Peyer's patch (tissue), 4 donors: ENCODE measurements at places on chromosomes 11 and 22. TPM values are rescaled to one million over a fixed set of nuclear protein-coding genes. Genes with fewer than 3 reads are reported as not detected.

DNA sequence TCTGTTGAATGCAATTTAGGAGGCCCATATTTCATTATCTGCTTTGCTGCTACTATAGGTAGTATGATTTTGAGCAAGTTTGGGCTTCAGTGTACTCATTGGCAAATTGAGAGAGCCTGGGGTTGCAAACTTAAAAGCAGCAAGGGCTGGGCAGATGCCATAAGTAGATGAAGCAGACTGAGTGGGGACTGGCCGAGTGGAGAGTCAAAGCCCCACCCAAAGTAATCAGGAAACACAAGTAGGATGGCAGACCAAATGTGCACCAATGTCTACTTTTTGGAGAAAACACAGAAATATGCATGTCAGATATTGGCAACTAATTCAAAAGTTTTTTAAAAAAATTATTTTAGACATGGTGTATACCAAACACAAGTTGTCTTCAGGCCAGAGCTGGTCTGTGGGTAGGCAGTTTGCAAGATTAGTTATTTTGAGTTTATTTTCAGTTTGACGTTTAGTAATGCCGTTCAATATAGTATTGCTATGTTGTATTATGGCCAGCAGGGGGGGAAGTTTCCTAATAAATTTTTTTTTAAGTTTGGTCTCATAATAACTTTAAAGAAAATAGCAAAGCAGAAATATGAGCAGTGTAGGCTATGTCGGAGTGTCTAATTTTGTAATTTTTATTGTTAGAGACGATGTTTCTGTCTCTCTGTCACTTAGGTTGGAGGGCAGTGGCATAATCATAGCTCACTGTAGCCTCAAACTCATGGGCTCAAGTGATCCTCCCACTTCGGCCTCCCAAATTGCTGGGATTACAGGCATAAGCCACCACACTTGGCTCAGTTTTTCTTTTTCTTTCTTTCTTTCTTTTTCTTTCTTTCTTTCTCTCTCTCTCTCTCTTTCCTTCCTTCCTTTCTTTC is 105.1 kb downstream of the HIPK3 start:
- DNase-seq = no peak

GRCh38 chr11:10338287-10338686 is 33.4 kb downstream of the ADM start:
- no peak for DNase-seq

DNA sequence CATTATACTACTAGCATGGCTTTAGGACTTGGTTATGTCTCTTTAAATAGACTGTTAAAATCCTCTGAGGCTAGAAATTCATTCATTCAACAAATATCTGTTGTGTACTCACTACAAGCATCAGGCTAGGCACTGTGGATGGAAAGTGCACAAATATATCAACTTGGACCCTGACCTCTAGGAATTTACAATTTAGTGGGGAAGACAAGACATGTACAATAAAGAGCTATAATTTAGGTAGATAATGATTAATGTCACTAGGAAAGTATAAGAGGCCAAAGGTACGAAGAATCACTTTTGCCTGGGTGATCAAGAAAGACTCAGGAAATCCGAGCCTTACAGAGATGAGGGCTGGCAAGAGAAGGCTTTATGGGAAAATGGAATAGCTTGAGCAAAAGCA is 25.6 kb upstream of the BMAL1 start:
- no peak for DNase-seq

The PANX3 gene
- total RNA-seq = not detected

The SAA4 gene
- total RNA-seq = not detected
